ENCODE measurements at places on chromosomes 12 and 14.

DNA sequence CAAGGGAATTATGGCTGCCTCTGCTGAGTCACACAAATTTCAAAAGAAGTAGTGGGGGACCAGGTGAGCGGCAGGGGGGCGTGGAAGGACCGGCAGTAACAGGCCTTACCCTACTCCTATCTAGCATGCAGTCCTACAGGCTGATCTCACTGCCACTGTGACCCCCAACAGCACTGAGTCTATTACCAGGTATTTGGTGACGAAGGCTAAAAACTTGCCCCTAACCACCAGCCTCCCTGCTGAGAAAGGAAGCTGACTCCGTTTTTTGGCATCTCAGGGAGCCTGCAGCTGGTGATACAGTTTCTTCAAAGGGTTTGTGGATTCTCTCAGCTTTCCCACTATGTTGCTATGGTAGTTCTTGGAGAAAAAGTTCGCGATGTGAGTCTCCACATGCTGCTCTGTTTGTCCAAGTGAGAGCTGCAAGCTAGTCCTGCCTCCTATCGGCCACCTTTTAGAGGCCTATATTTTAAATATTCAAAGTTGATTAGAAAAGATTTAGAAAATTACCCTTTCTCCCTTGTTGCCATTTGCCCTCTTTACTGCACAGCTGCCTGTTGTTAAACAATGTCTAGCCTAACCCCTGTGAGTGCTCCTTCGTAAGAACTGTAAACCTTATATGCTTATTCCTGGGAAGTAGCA, 57.1 kb upstream of the SLCO1B1 start:
- DNase-seq = no peak

DNA sequence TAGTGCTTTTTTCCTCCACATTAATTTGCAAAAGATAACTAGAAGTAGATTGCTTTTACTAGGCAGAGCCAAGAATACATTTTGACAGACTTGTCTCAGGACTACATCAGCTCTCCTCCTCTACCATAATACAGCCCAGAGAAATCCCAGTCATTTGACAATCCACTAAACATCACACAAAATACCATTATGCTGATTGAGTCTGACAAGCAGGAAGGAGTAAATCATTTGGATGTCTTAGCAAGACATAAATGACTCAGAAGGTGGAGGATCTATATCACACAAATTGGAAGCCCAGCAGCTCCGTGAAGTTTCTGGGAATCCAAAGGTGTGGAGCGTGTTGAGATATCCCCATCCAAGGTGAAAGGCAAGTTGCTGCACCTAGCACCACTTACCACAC, 75.4 kb upstream of the FKBP4 start:
- no peak for DNase-seq

GRCh38 chr14:22251090-22251489, 337.9 kb downstream of the DAD1 start:
- no peak for DNase-seq

GRCh38 chr12:25051656-25052195, 102.8 kb upstream of the BCAT1 start:
- no peak for DNase-seq

GRCh38 chr14:68734231-68734732, 58.6 kb downstream of the ZFP36L1 start:
- no peak for DNase-seq

DNA sequence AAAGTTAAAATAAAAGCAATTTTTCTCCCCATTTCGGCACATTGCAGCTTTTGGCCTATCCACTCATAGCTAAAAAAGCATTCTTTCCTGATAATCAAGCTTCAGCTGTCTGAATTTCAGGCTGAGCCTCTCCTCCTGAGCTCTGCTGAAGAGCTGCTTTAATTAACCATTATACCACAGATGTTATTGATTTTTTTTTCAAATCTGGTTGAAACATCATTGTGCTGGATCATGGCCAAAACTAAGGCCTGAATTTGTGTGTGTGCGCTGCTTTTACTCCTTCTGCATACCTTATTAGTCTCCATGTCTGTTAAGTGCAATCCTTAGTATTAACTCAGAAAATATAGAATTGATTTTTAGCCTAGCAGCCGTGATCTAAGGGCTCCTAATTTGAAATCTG, 52.3 kb downstream of the MBIP start:
- no peak for DNase-seq

DNA sequence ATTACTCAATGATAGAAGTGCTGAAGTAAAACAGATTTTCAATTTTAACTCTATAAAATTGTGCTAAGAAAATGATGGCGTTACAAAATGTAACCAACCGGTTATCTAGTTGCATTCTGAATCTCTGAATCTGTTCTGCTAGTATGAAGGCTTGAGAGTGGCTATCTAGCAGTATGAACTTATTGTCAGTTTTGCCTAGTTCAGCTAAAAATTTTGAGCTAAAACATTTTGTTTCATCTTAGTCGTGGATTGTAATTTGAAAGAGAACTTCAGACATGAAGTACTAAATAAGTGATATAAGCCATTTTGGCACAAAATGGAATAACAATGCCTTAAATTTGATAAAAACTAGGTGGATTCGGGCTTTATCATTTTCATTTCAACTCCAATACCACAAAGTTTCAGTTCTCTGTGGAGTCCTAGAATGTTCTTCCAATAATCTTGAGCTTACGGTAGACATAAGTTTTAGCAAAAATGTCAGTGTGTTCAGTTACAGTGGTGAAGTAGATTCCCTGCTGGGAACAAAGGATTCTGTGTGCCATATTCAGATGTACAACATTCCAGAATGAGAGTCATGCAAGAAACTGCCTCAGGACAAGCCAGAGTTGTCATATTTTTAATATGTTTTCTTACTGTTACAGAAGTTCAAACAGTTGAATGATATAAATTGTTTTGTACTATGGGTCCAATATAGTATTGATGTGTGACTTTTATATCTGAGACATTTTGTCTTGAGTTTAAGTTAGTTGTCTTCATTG, 28.1 kb downstream of the ATP6V1D start:
- no peak for DNase-seq

DNA sequence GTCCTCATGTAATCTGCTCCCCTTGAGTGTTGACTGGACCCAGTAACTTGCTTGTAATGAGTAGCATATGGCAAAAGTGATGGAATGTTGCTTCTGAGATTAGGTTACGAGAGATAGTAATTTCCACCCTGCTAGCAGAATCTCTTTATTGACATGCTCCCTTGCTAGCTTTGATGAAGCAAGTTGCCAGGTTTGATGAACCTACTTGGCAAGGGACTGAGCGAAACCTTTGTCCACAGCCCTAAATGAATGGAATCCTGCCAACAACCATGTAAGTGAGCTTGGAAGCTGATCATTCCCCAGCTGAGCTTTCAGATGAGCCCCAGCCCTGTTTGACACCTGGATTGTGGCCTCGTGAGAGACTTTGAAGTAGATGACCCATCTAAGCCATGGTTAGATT, 120.8 kb upstream of the PLXNC1 start:
- no peak for DNase-seq

- no peak for DNase-seq
Observed at GRCh38 chr14:61602733-61603077, 92.6 kb upstream of the HIF1A start.

GRCh38 chr14:66036547-66036946, 449.6 kb upstream of the CCDC196 start:
- DNase-seq = no peak

DNA sequence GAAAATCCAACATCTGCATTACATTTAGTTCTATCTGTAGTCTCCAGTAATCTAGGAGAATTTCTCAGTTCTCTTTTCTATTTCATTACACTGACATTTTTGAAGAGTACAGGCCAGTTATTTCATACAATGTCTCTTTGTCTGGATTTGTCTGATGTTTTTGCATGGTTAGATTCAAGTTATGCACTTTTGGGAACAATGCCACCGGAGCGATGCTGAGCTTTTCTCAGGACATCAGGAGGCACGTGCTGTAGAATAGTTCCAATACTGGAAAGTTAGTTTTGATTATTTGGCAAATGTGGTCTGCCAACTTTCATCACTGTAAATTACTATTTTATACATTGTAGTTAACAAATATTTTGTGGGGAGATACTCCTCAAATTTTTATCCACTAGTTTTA, 43.1 kb downstream of the ALDH1L2 start:
- no peak for DNase-seq

DNA sequence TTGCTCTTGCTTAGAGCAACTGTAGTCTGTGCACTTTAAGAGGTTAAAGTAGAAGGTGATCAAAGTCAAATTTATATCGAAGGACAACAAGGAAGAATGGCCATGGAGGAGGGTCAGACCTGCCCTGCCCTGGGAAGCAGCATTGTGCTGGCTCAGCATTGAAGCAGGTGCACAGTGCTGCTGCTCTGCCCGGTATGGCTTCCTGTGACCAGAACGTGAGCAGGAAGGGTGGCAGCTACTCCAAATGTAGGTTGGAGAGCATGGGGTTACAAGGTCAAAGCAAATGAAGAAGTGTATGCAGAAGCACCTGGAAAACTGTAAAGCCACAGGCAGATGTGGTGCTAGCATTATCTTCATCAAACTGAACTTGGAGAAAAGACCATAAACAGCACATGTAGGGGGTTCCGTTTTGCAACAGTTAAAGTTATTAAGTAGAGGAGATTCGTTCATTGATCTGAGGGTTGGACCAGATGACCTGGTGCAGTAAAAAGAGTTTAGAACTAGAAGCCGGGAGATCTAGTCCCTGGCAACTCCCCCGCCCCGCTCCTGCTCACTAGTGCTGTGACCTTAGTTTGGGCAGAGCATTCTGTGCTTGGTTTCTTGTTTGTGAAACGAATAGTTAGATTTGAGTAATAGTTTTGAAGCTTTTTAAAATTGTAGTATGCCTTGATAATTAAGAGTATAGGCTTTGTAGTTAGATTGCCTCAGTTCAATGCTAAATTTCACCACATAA, 84.2 kb downstream of the SCN8A start:
- no peak for DNase-seq

- no peak for DNase-seq
Observed at GRCh38 chr14:75860561-75861160, 121.1 kb downstream of the TGFB3 start.

DNA sequence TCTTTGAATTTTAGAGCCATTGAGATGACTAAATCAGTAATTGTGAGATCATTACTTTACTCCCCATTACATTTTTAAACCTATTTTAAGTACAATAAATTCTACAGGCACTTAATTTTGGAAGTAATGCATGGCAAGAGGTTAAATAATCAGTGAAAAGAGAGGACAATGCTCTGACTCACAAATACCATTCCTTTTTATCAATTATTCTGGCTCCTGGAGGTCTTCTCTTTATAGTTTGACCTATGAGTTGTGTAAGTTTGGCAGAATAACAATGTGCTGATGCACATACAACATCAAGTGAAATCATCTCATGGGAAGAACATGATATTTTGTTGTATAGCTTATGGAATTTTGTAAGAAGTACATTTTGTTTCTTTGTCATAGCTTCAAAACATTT, 166.7 kb downstream of the TMTC3 start:
- DNase-seq = no peak

DNA sequence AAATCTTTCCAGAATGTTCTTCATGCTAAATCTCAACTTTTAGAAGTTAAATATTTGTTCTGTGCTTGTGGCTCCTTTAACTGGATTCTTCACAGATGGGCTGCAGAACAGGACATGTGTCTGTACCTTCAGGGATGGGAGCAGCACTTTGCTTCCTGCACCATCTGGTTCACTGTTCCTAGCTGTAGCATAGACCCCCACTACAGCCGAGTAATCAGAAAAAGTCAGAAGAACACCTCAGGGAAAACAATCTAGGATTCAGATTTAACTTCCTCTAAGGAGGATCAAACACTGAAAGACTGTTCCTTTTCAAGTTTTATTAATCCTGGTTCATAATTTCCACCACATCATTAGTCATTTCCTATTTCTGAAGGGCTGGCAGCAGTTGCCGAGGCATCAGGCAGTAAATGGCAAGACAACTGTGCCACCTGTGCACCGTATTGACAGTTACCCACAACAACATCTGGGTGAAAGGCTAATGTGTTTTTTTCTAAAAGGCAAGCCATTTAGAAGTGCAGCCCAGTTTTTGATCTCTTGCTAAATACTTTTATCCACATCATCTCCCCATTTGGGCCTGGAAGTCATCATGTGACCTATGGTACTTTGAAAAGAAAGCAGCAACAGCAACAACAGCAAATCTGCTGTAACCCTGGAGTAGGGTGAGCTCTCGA, 212.8 kb upstream of the BMP4 start:
- no peak for DNase-seq

DNA sequence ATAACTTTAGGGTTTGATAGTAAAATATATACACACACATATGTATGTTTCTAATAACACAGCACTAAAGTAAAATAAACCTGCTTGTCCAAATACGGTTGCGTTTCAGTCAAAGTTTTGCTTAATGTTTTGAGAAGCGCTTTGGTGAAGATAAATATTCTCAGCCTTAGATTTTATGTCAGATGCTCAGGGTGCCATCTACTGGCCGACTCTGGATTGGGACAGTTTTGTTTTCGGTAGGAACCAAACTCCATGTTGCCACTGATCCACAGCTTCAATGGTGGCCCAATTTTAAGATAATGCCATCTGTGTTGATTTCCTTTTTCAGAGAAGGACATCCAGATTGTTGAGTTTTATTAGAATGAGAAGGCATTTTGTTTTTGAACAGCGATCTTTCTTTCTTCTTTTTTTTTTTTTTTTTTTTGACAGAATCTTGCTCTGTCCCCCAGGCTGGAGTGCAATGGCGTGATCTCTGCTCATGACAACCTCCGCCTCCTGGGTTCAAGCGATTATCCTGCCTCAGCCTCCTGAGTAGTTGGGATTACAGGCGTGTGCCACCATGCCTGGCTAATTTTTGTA, 43.1 kb downstream of the LLPH start:
- peak; percentile 57 for DNase-seq

- no peak for DNase-seq
Observed at GRCh38 chr12:42346403-42347002, 20.5 kb downstream of the PPHLN1 start.

- DNase-seq = no peak
Observed at GRCh38 chr14:36656687-36657398, 4.8 kb upstream of the PAX9 start.

DNA sequence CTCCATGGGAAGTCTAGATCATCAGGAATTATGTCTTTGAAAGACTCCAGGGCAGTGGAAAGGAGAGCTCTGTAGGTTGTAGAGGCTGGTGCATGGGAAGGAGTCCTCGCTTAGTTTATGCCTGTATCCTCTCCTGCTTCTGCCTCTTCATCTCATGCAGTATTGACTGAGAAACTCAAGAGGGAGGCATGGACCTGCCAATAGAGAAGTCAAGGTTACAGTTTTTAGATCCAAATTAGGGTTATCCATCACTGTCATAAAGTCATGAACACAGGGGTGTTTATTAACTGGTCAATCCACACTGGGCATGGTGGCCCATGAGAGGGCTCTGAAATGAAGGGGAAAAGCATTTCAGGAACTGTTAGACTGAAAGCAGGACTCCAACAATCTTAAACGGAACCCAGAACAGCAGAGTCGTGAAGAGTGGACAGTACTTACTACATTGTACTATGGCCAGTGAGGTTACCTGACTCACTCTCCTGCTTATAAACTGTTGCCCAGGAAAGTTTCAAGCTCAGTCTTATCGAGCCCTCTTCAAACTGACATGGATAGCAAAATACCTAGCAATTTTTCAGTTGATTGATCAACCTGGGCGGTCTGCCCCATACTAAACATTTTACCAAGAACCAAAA, 30.1 kb upstream of the DHRS7 start:
- no peak for DNase-seq

- DNase-seq = no peak
Observed at GRCh38 chr12:79371226-79371625, 319.5 kb downstream of the PAWR start.

- no peak for DNase-seq
Observed at GRCh38 chr14:39267608-39268005, 33.9 kb downstream of the MIA2 start.

GRCh38 chr12:14252697-14253096, 112.8 kb upstream of the ATF7IP start:
- no peak for DNase-seq
